ENCODE measurements at places on chromosomes 1 and 21.

DNA sequence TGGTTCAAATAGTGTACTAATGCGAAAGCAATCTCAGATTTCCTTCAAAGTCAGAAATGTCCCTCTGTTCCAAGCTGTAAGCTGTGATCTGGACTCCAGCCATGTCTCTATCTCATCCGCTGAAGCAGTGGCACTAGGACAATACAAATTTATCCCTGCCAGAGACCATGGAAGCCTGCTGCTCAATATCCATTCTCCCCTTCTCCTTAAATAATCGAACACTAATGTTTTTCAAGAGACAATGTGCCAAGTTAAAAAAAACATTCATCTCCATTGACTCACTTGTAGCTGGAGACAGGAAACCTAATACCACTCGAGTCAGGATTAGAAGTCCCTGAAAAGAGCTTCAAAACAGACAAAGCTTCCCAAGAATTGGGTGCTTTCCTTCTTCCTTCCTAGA, 38.5 kb upstream of the PGBD5 start:
- no peak for DNase-seq

DNA sequence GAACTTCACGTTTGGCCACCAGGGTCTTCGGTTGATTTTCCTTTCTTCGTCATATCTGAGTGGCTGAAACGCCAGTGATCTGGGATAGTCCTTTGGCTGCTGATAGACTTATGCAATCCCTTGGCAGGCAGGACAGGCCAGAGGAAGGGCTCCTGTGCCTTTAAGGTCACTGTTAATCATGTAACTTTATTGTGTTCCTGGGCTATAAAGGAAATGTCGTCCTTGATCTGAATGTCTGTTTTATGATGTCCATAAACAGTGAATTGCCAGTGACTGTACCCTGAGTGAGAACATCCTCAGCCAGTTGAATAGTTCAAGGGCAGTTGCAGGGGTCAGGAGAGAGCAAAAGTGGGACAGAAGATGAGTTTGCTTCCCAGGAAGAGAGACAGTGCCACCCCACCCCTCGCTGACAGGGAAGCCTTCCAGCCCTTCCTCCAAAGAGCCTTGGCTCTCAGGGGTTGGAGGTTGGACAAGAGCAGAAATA, 68.0 kb downstream of the PDE9A start:
- DNase-seq = peak; percentile 57

DNA sequence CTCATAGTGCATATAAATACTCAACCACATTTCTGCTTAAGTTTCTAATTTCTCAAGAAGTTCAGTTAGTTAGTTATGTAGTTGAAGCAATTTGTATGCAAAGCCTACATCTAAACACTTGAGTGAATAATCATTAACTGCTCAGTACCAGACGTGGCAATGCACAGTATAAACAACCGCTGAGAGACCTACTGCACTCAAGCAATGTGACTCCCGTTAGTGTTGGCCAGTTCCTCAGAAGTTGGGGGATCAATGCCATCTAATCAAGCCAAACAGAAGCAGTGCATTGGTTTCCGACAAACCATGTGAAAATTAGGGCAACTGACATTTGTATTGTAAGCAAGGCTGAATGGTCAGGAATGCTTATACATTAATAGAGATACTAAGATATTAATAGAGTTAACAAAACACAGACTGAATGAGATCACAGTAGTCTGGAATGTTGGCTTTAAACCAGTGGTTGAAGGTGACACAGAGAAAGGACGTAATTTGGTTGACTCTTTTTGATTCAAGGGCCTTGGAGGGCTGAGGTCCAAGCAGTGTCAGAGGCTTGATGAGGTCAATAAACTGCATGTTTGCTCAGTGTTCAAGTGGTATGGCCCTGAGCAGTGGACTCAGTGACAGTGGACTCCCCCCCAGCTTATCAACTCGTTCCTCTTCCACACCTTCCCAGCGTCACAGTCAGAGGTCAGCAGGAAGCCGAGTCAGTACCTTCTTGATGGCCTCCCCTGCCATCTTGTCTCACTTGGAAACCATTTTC, 255.5 kb downstream of the CTH start:
- no peak for DNase-seq

- no peak for DNase-seq
Measured at GRCh38 chr1:63330331-63330916, 8.1 kb downstream of the FOXD3 start.

DNA sequence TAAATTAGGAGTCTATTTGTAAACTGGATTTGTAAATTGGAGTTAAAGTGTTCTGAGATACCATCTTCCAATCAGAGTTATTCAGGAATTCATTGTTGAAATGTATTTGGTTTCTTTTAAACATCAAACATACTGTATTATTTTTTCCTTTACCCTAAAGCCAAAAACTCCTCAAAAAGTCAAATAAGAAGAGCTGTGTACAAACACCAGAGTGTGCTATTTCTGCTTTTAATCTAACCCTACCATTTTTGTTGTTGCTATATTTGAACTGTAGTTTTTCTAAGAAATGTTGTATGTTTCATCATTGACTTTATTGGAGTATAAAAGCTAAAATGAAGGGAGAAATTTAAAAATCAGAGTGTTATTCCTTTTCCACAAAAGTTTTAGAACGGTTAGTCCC, 35.8 kb downstream of the SLC30A7 start:
- no peak for DNase-seq

GRCh38 chr1:33165209-33165608, 16.6 kb downstream of the TRIM62 start:
- no peak for DNase-seq

GRCh38 chr1:156711011-156711817, 5.8 kb upstream of the CRABP2 start:
- no peak for DNase-seq

GRCh38 chr1:244012202-244012601, 38.9 kb upstream of the ZBTB18 start:
- peak; percentile 43 for DNase-seq

- DNase-seq = no peak
Measured at GRCh38 chr1:76055987-76056386, 18.6 kb upstream of the ST6GALNAC3 start.

DNA sequence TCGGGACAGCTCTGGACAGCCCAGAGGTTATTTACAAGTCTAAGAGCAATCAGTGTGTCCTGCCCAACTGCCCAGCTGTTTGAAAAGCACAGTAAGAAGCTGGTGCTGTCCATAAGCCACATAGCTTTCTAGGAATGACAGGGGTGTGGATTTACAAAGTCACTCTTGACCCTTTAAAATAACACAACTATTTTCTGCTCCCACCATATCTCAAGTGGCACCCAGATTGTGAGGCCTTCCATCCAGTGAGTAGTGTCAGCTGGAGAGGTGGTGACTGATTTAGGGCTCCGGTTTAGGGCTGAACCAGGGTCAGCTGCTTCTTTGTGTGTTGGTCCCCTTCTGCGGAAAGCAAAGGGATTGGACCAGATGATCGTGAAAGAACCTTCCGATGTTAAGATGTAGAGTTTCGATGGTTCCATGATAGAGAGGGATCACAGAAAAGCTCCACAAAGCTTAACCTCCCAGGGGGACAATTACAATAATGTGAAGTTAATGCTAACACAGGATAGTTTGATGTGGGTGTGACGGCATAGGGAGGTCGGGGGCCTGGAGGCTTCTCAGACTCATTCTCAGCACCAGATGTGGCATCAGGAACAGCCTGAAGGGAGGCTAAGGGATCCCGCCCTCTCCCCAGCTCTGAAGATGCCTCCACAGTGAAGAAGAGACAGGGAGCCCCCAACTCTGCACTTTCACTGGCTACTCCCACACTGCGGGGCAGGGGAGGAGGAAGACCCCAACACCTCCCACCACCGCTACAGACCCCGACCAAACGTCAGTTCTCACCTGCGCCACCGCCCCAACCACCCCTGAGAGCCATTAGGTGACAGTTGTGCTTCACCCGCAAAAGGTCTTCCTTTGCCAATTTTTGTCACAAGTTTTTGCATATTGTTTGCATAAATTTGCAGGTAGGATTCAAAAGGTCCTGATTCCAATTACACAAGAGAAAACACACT, 40.6 kb downstream of the LRRC3 start:
- DNase-seq = no peak

DNA sequence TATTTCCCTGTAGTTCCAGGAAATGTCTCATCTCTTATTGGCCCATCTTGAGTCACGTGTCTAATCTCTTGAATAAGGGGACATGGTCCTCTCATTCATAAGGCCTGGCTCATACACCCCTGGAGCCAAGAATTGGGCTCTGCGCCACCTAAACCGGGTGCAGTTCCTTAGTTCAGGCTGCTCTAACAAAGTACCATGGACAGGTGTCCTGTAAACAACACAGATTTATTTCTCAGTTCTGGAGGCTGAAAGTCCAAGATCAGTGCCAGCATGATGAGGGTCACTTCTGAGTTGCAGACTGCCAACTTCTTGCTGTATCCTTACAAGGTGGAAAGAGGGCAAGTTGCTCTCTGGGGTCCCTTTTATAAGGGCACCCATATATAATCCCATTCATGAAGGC, 60.2 kb upstream of the VAMP3 start:
- no peak for DNase-seq

- DNase-seq = no peak
Measured at GRCh38 chr1:178046591-178047270, 47.2 kb upstream of the RASAL2 start.

- no peak for DNase-seq
Measured at GRCh38 chr1:212461916-212462660, 29.4 kb downstream of the NENF start.

- no peak for DNase-seq
Measured at GRCh38 chr1:182122913-182123260, 61.4 kb upstream of the ZNF648 start.

DNA sequence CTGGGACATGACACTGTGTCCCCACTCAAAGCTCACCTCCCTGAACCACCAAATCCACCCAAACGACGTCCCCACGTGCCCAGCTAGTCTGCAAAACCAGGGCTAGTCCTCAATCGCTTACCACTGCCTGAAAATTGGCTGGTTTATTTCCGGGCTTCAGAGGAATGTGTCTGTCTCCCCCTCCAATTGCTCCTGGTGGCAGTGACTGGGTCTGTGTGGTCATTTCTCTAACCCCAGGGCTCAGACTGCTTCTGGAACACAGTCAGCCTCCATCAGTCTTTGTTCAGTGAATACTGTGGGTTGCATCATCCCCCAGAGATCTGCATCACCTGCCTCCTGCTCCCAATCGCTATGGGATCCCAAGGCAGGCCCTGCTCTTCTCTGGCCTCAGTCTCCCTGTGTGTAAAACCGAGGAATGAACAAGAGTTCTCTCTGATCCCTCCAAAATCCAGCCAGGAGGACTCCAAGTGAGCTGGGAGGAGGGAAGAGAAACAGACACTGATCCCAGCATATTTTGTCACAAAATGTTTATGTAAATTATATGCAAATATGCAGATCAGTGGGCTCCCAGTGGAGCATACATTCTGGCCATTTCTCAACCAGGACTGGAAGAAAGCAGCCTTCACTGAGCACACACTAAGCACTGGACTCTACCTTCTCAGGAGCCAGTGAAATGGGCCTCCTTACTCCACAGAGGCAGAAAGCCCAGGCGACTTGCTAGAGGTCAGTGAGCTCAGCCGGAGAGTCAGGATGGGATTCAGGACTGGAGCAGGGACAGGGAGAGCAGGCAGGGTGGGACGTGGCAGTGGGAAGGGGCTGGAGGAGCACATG, 20.9 kb downstream of the SDC3 start:
- no peak for DNase-seq

- no peak for DNase-seq
Measured at GRCh38 chr1:211495584-211495983, 3.6 kb upstream of the RD3 start.

- no peak for DNase-seq
Measured at GRCh38 chr1:4963251-4963650, 308.8 kb downstream of the AJAP1 start.

DNA sequence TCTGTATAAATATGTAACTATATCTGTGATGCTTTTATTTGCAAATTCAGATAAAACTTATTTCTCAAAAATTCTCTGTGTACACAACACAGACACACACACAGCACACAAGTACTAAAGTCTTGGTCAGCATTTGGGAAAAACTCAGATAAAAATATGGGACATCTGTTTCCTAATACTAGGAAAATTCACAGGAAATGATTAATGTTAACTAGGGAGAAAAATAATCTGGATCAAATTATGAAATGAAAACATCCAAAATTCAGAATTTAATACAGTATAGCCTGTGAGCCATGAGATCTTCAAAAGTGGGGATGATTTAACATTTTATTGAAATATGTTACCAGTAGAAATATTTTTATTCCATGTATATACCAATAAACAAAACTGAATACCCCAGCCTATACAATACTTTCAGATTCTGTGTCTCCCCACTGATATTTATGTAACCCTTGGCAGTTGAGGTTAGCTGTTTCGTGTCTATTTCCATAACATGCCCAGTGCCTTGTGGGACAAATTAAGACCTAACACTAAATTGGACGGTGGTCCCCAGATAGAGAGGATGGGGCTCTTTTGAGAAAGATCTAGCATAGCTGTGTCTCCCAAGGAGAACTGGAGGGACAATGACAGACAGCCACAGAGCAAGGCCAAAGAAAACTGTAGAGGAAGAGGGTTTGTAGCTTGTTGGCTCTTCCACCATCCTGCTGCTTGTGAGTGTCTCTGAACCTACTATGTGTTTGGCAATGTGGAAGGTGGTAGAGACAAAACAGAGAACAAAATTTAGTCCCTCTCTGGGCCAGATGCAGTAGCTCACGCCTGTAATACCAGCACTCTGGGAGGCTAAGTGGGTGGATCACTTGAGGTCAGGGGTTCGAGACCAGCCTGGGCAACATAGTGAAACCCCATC, 47.2 kb downstream of the GNG12 start:
- peak; percentile 69 for DNase-seq

GRCh38 chr1:71656902-71657301, 576.1 kb upstream of the ZRANB2 start:
- no peak for DNase-seq

GRCh38 chr1:226739696-226740065, 599 bp upstream of the ITPKB start:
- no peak for DNase-seq
